Stimulated activated CD8-positive, alpha-beta memory T cell treated with anti-CD3 and anti-CD28 coated beads, Interleukin-7, amount 100 ng/mL, for 1 hour (primary cell): ENCODE measurements at places on chromosomes 7 and 10.

DNA sequence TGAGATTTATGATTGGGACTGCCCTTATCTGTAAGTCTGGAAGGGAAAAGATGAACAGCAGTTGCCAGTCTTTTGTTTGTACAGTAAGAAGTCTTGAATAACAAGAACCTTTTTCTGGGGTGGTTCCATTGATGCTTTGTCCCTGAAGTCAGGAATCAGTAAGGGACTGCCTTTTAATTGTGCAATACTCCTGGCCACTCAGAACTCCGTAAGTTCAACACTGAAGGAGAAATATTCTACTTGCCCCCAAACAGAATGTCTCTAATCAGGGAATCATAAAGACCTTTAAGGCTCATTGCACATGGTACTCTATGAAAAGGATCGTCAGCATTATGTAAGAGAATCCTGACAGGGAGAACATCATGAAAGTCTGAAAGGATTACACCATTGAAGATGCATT lies 361.4 kb downstream of the EXOC4 start:
- DNase-seq: no peak

- DNase-seq: no peak
Measured at GRCh38 chr7:158811461-158811860, 17.8 kb downstream of the ESYT2 start.

- no peak for DNase-seq
Measured at GRCh38 chr10:18414061-18414460, 237.3 kb downstream of the NSUN6 start.

- DNase-seq: no peak
Measured at GRCh38 chr10:61964949-61965702, 63.6 kb downstream of the ARID5B start.

DNA sequence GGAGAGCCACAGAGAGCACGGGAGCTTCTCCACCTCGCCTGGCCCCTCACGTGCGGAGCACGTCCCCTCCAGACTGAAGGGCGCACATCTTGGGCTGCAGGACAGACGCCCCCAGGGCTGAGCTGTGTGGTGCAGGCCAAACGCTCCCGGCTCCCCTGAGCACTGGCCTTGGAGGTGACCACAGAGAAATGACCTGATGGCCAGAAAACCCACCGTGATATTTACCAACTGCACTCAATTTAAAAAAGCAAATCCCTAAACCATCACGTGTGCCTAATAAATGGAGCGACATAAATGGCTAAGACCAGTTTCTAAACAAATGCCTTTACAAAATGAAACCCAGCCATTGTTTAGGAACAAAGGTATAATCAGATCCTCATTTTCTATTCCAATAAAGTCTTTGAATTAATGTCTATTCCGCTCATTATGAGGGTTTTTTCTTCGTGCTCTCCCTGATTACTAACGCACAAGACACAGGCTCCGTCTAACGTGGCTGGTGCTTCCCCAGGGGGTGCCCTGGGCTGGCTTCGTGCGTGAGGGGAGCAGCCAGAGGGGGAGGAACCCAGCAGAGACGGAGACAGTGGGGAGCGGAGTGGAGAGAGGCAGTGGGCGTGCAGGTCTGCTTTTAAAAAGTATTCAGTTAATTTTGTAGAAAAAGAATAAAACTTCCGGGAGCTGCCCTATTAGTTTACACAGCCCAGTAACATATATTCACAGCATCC lies 190.3 kb downstream of the DNAJB6 start:
- no peak for DNase-seq

GRCh38 chr7:140330128-140330527 lies 68.2 kb downstream of the SLC37A3 start:
- no peak for DNase-seq

DNA sequence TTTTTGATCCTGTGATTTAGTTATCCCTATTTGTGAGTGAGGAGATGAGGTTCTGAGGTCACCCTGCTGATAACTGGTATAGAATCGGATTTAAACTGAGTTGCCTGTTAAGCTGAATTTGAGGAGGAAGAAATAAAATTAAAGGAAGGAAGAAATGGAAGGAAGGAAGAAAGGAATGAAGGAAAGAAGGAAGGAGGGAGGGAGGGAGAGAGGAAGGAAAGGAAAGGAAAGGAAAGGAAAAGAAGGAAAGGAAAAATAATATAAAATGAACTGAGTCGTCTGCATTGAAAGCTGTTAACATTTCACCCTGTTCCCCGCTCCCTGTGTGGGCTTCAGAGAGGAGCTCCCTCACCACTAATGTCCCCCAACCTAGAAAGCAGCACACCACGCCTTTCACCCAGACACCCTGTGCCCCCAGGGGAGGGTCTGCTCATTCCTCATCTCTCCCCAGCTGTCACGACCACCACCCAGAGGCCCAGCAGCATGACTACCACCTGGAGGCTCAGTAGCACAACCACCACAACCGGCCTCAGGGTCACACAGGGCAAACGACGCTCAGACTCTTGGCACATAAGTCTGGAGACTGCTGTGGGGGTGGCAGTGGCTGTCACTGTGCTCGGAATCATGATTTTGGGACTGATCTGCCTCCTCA lies 16.3 kb downstream of the PILRA start:
- DNase-seq: no peak

GRCh38 chr10:125199270-125199669 lies 38.9 kb upstream of the CTBP2 start:
- DNase-seq: no peak

- no peak for DNase-seq
Measured at GRCh38 chr7:68720697-68721096, 877.6 kb upstream of the AUTS2 start.
